ENCODE measurements at places on chromosomes 6 and 20.

DNA sequence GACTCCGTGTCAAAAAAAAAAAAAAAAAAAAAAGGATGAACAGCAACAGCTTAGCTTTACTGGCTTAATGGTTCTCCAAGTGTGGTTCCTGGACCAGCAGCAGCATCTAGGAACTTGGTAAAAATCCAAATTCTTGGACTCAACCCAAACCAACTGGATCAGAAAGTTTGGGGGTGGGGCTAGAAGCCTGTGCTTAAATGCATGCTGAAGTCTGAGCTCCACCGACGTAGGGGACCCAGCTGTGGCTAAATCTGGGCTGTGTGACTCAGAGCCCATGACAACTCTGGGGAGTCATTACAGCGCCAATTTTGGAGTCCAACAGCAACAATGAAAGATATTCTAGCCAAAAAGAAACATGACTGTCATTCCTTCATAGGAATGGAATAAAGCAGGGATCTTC is 13.6 kb upstream of the CHD6 start:
- no peak for DNase-seq

DNA sequence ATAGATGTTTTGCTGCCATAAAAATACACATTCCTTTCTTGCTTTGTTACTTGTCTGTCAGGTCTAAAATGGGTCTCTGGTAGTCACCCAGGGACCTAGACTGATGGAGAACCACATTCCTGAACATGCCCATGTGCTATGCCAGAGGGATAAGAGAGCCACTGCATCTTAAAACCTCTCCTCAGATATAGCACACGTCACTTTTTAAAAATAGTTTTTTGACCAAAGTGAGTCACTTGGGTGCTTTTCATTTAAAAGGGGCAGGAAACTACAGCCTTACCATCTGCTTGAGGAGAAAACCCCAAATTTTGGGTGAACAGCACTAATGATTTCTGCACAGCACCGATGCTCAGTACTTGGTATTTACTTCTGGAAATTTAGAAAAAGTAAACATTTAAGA is 197.8 kb downstream of the OGFRL1 start:
- DNase-seq, result no peak

DNA sequence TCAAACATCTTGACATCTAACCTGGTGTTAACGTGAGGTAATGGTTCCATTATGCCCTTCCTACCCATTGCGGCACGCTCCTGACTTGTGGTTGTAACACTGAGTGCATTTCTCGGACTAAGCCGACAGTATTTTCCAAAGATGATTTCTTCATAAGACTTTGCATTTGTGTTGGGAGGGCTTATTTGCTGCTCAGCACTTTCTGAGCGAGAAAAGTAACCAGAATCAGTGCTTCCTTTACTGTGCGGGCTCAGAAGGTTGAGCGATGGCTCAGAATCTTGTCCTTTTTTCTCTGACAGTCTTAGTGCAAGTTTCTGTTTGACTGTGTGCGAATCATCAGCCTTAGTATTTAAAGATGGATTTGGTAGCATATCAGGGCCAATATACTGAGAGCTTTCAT is 171.7 kb downstream of the HIVEP2 start:
- no peak for DNase-seq

DNA sequence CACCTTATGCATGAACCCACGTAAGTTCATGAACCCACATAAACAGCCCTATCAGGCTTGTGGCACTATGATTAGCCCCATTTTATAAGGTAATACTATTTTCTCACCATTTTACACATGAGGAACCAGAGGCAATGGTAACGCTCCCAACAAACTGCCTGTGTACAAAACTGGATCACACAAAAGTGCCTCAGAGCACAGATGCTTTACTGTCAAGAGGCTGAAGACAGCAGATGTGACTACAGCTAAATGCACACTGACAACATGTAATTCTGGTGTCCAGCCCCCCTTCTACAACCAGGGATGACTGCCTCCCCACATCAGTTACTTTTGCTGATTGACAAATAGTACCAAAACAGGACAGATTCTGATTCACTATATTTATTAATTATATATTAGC is 69.6 kb downstream of the GMDS start:
- DNase-seq, result no peak

DNA sequence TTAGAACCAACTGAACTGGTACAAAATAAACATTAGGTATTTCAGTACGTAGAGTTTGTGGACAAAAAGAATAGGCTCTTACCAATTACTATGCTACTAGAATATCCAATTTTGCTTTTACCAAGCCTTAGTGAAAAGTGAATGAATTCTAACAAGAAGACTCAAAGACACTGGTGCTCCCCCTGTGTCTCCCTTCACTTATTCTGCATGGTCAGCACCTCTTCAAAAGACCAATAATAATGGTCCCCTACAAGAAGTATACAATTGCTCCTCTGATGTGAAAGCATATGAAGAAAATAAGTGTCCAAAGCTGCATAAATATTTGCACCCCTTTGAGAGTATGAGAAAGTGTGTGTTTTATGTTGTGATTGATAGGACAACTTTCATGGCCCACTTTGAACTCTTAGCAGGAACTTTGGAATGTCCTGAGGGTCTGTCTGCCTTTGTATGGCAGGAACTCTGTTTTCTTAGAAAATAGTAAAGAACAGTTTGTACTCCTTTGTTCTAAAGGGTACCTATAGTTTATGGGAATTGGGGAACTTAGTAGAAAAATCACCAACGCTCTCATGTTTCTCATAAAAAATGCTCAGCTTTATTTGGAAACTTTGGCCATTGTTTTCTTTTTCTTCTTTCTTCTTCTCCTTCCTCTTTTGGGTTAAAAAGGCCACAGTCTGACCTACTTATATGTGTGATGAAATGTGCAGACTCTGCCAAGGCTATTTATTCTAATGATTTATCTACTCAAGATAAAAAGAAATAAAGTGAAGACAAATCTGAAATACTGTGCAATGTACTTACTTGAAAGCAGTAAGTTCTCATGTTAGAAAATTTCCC is 352.4 kb downstream of the LAMA2 start:
- DNase-seq, result no peak

DNA sequence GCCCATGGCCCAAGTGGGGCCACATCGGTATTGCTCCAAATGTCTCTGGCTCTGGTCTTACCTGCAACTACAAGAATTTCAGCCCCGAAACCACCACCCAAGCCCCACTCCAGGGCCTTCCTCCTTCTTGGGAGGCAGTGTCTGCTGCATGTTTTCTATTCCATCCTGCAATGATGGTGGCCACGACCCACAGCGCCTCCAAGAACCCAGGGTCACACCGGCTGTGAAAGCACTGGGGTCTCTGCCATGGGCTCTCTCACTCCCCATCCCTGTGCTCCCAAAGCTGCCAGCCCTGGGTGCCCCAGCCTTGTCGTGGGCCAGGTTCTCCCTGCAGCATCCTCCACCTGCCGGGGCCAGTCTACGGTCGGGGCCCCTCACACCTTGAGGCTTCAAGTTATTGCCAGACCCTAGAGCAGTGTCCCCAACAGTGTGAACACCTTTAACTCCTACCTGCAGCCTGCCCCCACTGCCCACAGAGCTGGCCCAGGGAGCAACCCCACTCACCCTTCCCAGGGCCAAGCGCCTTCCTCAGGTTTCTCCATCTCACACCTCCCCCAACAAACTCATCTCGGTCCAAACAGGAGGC is 115.4 kb downstream of the JPH2 start:
- DNase-seq, result no peak

DNA sequence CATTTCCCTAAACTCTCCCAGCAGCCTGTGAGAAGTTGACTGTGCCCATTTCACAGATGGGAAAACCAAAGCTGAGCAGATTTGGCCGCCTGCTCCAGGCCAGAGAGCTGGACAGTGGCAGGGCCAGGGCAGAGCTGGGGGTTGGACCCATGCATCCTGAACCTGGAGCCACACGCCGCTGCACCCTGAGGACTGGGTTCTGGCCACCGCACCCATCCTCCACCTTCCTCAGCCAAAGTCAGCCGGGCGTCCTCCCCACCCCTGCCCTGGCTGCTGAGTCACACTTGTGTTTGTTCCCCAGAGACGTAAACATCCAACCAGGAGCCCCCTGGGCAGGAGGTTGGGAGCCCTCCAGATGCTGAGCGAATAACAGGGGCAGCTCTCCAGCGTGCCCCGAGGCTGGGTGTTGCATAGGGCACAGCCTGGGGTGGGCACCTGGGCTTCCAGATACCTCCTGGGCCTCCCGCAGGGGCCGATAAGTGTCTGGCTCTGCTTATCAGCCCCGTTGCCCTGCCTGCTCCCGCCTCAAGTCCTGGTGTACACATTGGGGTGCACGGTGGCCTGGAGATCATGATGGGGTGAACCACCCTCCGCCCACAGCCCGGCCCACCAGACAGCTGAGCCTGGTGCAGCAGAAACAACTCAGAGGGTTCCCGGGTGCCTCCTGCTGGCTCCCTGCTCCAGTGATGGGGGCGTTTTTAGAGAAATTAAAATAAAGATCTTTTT is 23.8 kb downstream of the RBM38 start:
- DNase-seq, result no peak

- DNase-seq, result no peak
These were observed 45.8 kb upstream of the SMIM8 start for GRCh38 chr6:87276624-87277023.

DNA sequence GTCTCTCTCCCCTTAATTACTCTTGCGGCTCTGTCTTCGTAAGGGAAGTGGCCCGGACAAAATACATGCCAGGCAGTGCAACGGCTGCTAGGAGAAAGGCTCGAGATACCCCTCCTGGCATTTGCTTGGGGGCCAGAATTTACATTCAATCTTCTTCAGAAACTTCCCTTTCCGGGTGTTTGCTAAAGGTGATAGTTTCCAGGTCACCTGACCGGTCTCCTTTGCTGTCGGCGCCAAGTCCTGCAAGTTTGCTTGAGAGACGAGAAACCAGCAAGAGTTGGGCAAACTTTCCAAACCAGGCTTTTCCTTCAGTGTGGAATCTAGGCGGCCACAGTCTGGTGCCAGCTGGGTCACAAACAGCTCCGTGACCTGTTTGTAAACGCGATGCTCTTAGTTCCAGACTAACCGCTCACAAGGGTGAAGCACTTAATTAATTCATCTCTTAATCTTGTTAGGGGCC is 563 bp upstream of the SRSF3 start:
- peak; percentile 74 for DNase-seq

DNA sequence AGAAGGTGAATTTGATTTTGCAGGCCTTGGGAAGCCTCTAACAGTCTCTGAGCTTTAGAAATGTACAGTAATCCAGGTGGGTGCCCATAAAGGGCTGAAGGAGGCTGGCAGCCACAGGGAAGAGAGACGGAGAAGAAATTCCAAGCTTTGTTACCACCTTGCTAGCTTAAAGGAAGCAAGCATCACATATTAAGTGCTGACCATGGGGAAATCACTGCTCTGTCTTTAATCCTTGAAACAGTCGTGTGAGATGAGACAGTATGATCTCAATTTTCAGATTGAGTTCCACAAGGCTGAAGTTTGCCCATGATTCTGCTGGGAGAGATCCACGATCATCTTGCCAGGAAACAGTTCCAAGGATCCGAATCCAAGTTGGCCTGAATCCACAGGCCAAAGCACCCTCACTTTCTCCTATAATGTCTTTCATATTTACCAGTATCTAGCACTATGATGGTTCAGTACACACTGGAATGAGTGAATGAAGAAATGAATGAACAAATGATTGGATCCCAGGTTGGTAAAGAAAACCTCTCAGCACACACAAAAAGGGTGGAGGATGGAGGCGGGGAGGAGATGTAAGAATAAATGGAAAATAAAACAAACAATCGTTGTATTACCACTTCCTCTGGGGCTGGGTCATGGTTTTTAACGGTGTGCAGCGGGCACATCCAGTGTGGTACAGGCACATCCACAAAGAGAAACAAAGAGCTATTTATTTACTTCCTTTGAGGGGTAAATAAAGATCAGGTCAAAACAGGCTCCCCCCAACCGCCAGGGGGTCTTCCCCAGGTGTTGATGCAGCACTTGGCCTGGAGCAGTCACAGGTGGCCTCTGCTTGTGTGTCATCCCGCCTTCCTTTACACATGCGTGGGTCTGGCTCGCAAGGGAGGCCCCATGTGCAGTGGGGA is 28.2 kb upstream of the TAF8 start:
- DNase-seq, result no peak

- DNase-seq, result no peak
These were observed 667 bp downstream of the STX11 start for GRCh38 chr6:144150710-144151657.

GRCh38 chr20:35104685-35105295 is 12.2 kb upstream of the TRPC4AP start:
- no peak for DNase-seq

DNA sequence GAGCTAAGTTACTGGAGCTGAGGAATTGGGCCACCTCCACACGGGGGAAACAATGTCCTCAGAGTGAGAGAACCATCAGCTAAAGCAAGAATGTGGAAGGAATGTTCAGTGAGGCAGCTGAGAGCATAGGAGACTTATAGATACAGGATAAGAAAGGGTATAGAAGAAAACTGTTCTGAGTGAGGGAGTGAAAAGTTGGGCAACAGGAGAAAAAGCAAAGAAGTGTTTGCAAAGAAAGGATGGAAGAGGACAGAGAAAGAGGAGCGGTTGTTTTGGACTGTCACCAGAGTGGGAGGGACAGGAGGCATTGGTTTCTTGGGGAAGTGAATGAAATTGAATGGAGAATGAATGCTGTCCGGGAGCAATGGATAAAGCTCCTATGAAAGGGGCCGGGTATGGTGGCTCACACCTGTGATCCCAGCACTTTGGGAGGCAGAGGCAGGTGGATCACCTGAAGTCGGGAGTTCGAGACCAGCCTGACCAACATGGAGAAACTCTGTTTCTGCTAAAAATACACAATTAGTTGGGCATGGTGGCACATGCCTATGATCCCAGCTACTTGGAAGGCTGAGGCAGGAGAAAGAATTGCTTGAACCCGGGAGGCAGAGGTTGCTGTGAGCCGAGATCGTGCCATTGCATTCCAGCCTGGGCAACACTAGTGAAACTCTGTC is 296.5 kb downstream of the ADGB start:
- no peak for DNase-seq

- DNase-seq, result no peak
These were observed 41.8 kb upstream of the TOP1 start for GRCh38 chr20:40986774-40987173.

- no peak for DNase-seq
These were observed 422.9 kb upstream of the PLCB4 start for GRCh38 chr20:8646033-8646441.

Measured in stomach (tissue), 19 donors.